Stimulated activated CD4-positive, alpha-beta T cell treated with anti-CD3 and anti-CD28 coated beads, Interleukin-12 subunit alpha, Interleukin-12 subunit beta, amount 100 ng/mL, for 48 hours (primary cell): ENCODE measurements at places on chromosomes 5 and 9.

- no peak for DNase-seq
These were observed 175.3 kb downstream of the RFK start for GRCh38 chr9:76218886-76219445.

GRCh38 chr5:41416336-41416735 is 94.1 kb downstream of the PLCXD3 start:
- no peak for DNase-seq

- no peak for DNase-seq
These were observed 124.5 kb upstream of the NFIB start for GRCh38 chr9:14438232-14439021.

DNA sequence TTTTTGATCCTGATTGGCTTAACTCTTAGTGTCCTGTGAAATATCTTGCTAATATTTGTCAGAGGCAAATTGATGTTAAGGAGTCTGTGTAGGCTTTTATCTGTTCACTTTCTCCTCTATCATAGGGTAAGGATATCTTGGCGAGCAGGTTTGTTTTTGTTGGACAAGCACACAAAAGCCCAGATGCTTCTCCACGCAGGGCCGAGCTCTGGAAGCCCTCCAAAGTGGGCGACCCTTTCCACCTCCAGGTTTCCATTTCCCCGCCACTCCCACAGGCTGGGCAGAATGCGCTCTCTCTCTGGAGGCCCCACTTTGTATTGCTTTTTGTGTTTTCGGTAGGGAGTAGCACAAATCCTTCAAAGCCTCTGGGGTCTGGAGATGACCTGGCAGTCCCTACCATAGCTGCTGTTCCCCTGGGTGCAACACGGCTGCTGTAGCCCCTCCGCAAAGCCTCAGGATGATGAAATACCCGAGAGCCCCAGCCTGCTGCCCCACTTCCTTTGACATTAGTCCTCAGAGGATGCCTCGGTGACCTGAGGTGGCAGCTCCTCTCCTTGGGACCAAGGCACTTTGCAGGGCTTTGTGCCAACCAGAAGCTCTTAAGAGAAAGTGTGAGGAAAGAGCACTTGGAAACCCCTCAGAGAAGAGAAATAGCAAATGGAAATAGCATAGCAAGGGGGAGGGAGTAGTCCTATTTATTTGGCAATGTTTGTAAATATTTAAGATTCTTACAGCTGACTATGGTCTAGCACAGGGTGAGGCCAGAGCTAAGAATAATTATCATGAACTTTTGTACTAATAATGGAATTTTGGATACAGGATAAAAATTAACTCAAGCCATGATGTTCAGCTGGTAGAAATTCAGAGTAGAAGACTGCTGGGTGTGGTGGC is 122.8 kb downstream of the ARHGEF28 start:
- no peak for DNase-seq

DNA sequence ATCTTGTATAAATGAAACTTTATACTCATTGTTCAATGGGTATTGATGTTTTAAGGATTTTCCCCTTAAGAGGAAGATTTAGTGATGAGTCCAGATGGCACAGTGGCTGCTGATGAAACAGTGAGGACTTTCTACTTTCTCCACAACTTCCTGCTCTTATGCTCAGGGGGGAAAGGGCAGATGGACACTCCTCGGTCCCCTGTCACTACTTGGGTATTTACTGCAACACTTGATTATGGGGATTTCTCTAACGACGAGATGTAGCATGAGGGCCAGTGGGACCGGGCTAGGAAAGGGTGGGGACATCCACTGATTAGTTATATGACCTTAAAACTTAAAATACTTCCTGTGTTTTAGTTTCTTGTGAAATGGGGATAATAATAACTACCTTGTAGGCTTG is 146.1 kb upstream of the HMHB1 start:
- no peak for DNase-seq

DNA sequence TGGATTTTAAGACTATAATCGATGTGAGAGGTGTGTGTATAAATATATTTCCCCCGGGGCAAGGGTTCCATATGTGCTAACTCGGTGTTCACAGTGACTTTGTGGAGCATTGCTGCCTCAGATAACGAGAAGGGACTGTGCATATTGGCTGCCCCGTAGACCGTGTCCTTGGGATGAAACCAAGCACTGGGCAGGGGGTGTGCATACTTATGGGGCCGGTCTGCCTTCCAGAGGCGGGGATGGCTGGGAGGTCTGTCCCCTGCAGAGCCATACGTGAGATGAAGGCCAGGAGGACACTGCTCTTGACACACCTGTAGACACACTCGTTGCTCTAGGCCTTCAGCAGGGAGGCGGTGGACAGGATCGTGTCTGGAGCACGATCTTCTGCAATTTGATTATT is 56.0 kb upstream of the ZNF354A start:
- no peak for DNase-seq

DNA sequence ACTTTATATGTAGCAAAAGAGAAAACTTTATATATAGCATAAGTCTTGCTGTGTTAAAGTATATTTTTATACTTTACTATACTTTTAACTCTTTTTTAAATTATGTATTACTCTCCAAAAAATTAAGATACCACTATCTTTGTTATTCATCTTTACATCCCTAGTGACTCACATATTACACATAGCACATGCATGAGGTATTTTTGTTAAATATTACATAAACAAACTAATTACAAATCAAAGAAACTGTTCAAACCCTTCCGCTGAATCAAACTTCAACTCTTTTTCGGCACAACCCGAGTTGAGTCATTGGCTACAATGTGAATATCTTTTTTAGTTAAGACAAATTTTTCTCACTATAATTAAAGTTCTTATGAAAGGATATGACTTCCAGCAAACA is 32.1 kb downstream of the NADK2 start:
- DNase-seq: no peak

DNA sequence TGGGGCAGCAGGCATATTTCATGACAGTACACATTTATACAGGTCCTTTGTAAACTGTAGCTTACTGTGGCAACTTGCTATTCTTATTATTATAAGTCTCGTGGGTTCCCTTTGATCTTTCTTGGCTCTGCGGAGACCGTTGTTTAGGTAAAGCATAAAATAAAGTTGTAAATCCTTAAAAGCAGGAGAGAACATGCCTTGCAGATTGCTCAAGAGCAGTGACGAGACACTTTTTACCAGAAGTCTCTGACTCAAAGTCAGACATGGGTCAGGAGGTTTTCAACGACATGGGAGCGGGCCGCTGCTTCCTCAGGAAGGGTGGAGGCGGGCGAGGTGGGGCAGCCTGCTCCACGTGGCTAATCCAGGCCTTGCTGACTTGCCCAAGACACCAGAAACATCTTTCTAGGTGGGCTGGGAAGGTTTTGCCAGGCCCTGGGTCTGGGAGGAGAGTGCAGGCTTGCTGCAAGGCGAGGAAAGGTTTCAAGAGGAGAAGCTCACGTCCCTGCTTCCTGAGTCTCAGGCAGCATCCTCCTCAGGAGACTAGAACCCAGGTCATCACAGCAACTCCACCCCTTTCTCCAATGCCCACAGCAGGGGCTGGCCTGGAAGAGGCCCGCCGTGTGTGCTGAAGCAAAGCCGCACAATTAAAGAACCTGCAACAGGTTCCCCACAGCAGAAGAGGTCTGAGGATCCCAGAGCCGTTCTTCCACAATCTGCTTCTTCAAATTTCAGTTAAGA is 6.5 kb downstream of the TBC1D2 start:
- DNase-seq: peak; percentile 7

DNA sequence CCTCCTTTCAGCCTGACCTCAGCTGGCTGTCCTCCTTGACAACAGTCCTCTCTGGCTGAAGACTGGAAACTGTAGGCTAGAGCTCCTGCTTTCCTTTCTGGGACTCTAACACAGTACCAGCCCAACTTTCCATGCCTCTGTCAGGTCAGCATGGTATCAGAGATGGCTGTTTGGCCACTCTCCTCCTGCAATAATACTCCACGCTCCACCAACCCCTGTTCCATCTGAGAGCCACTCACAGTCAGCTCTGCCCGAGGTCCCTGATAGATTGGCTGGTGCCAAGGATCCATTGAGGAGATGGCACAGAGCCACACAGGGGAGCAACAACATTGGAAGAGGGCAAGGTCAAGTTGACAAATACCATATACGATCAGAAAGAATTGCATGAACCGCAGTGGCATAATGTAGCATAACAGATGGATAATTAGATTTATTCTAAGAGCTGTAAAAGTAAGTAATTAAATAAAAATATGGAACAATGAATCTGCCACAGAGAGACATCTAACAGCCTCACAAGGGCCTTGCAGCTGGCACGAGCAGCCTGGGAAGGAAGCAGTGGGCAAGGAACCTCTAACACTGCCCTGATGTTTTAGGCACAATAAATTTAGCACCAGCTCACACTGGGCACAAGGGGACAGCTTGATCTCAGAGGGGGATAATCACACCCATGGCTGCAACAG is 94.3 kb upstream of the LRRTM2 start:
- no peak for DNase-seq

DNA sequence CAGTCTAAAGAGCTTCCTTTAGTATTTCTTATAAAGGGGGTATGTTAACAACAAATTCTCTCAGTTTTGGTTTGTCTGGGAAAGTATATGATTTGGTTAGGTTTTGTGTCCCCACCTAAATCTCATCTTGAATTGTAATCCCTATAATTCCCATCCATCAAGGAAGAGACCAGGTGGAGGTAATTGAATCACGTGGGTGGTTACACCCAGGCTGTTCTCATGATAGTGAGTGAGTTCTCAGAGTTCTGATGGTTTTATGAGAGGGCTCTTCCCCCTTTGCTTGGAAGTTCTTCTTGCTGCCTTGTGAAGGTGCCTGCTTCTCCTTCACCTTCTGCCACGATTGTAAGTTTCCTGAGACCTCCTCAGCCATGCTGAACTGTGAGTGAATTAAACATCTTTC is 109.1 kb downstream of the MACIR start:
- DNase-seq: no peak
